Uterine smooth muscle cell (primary cell): ENCODE measurements at places on chromosomes 6 and 20. TPM values are rescaled to one million over a fixed set of nuclear protein-coding genes. Genes with fewer than 3 reads are reported as not detected.

The SPINT4 gene
- not detected in 2 replicates for total RNA-seq

The TFAP2A gene
- total RNA-seq: not detected in 2 replicates

The LGSN gene
- total RNA-seq: not detected in 2 replicates

The STX11 gene
- 0.37 and 0.77 TPM in 2 replicates for total RNA-seq

The OOEP gene
- not detected in 2 replicates for total RNA-seq

The CST5 gene
- not detected in 2 replicates for total RNA-seq
